ENCODE measurements at places on chromosomes 2 and 18.

DNA sequence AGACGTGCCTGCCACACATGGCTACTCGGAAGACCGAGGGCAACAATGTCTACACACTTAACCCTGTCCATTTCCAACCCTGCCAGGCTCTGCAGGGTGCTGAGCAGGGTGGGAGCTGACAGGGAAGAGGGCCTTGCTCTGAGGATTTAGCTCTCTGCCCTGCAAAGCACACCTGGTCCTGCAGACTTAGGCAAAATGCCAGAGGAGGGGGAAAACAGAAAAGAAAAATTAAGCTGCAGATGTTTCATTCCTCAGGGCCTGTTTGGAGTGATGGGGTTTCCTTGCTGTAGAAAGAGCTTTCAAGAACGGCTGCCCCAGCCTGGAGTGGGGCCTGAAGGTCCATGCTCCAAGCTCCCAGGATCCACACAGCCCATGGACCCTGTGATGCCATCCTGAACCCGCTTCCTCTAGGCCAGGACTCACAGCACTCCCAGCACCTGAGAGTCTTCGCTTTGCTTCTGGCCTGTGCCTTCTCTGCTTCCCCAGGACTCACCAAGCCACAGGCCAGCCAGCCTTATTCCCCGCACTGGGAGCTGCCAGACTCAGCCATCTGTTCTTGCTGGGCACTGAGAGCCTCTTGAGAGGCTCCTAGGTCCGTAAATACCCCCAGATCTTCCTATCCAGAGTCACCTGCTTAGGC lies 9.1 kb upstream of the TEX51 start:
- no peak for DNase-seq

- DNase-seq, result no peak
These were observed 47.1 kb downstream of the CNGA3 start for GRCh38 chr2:98393354-98393753.

GRCh38 chr2:176692533-176692932 lies 423.3 kb downstream of the MTX2 start:
- DNase-seq, result no peak

DNA sequence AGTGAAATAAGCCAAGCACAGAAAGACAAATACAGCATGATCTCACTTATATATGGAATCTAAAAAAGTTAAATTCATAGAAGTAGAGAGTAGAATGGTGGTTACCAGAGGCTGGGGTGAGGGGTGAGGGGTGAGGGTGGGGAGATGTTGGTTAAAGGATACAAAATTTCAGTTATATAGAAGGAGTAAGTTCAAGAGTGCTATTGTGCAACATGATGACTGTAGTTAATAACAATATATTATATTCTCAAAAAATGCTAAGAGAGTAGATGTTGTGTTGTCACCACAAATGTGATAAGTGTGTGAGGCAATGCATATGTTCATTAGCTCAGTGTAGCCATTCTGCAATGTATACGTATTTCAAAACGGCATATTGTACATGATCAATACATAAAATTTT lies 26.4 kb upstream of the GULP1 start:
- DNase-seq, result no peak

- DNase-seq, result no peak
These were observed 7.8 kb downstream of the MTHFD2 start for GRCh38 chr2:74206180-74206688.

DNA sequence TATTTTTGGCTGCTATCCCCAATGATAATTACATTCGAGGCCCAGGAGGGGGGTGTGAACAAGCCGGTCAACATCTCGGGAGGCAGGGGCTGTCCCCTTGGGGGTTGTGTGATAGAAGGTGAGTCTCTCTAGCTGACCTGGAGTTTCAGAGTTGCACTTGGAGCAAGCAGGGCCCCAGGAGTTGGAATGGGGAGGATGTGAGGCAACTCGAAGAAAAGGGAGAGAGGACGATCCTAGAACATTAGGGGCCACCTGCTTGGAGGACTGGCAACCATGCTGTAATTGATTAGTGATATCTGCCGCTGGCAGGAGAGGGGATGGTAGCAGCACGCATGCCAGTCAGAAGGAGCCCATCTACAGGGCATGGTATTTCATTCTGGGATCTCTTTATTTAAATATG lies 122.6 kb downstream of the CTIF start:
- DNase-seq, result no peak

DNA sequence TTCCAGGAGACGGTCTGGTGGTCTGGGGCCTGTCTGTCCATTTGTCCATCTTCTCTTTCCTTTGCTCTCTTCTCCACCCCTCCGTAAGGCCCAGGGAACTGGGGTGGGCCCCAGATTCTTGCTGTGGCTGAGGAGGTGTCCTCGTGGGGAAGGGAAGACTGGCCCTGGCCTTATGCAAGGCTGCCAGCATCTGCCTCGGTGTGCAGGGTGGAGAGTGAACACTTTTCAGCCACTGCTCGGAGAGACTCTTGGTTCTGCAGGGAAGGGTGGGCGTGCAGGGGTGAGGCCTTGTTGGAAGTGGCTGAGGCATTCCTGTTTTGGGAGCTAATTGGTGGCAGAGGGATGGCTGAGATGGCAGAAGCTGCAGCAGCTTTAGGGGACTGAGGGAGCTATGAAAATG lies 23.0 kb downstream of the EMX1 start:
- no peak for DNase-seq

DNA sequence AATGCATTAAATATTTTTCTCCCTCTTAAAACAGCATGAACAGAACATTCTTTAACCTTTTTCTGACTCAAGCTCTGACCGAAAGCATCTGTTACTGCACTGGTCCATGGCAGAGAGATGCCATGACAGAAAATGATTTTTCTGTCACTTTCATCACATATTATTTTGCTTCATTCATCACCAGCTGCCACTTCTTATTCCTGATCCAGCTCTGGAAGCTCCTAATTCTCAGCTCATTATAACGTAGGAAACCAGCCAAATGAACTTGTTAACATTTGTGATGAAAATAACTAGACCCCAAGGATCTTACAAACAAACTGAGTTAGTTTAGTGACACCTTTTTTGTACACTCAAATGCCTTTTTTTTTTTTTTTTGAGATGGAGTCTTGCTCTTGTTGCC lies 7.6 kb upstream of the CFLAR start:
- DNase-seq, result no peak

DNA sequence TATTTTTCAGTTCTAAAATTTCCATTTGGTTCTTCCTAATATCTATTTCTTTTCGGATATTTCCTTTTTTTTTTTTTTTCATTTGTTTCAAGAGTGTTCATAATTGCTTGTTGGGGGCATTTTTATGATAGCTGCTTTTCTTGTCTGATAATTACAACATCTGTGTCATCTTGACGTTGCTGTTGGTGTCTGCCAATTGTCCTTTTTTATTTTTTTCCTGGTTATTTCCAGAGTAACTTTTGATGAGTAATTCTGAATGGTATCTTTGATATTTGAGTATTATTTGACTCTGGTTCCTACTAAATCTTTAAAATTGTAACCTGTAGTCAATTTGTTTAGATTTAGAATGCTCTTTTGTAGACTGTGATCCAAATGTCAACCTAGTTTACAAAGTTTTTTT lies 51.3 kb upstream of the CHRNA1 start:
- DNase-seq, result no peak

- DNase-seq, result no peak
These were observed 86.3 kb upstream of the FAM136A start for GRCh38 chr2:70388128-70388527.

DNA sequence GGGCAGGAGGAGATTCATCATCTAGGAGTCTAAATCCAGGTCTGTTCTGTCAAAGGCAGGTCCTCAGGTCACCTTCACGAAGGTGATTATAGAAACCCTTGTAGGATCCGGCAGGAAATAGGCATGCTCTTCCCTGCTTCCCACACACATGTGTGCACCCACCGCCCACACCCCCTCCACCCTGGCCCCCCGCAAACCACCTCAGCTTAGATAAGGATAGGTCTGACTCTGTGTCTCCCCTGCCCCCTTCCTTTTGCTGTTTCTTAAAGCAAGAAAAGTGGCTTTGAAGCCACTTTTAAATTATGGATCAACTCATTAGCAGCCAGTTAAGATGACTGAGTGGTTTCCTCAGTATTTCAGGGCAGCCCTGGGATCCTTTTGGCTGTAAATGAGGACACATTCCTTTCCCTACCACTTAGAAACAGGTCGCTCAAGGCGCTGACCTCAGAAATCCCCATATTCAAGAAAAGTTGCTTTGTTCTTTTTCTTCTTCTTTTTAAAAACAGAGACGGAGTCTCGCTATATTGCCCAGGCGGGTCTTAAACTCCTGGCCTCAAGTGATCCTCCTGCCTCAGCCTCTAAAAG lies 14.5 kb upstream of the CIB4 start:
- DNase-seq, result no peak

GRCh38 chr2:10525573-10526265 lies 77.6 kb upstream of the ODC1 start:
- DNase-seq, result no peak

GRCh38 chr2:133484106-133484505 lies 84.2 kb downstream of the NCKAP5 start:
- no peak for DNase-seq

DNA sequence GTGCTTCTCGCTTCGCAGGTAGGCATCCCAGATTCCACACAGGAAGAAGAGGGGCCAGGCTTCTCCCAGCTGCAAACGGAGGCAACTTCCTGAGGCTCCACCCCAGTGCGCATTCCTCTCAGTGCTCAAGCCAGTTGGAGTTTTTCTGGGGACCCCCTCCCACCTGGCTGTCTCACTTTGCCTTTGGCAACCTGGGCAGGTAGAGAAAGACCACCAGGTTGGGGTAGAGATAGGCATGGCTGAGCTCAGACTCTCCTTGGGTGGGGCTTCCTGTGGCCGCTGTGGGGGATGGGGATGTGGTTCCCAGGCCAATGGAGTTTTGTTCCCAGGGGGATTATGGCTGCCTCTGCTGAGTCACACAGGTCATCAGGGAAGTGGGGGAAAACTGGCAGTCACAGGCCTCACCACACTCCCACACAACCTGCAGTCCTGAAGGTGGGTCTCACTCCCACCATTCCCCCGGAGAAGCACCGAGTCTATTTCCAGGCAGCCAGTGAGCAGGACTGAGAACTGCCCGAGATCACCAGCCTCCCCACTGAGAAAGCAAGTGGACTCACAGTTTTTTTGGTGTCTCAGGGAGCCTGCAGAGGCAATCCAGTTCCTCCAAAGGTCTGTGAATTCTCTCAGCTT lies 38.1 kb downstream of the SLC39A10 start:
- DNase-seq, result no peak

- no peak for DNase-seq
These were observed 61.2 kb downstream of the KCNE4 start for GRCh38 chr2:223113161-223113560.

DNA sequence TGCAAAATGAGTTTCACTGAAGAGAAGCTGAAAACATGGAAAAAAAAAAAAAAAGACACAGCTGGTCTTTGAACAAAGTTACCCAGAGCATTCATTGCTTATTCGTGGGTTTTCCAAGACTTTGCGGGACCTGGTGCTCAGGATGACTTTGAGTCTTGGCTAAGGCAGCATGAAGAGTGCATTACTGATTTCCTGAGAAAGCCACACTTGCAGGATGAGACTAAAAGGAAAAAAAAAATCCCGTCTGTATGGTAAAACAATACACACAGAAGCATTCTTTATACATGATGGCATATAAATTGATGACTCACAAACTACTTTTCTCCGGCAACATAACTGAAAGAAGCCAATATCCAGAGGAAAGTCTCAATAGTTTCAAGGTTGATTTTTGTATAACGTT lies 195.4 kb downstream of the SPP2 start:
- no peak for DNase-seq

GRCh38 chr18:48605408-48605845 lies 66.6 kb downstream of the CTIF start:
- DNase-seq, result peak; percentile 81

Data from COR-L47 (cell line).